ENCODE measurements at places on chromosomes 4 and X. TPM values are rescaled to one million over a fixed set of nuclear protein-coding genes. Genes with fewer than 3 reads are reported as not detected.
A peak's percentile ranks its signal among the peaks of the same experiment; 100 is the strongest.

- peak; percentile 27 for DNase-seq
Observed at GRCh38 chr4:122661176-122662160, 40.6 kb upstream of the IL21 start.

Gene NOCT
- polyA plus RNA-seq = 6.6 TPM

- DNase-seq = peak; percentile 42
Observed at GRCh38 chrX:102599951-102600579, 750 bp downstream of the ARMCX5 start.

DNA sequence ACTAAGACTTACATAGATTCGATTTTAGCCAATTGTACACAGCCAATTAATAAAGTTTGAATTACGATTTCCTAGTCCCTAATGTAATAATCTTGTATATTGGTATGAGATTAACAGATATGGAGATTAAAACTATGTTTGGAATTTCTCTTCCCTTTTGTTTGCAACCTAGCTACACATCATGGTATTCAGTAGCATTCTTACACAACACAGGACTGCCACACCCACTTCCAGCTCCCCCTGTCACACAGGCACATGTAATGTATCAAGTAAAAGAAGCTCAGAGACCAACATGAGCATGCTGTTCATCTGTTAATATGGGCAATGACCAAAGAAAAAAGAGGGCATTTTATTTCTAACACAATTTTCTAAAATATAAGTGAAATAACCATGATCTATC, 12.8 kb downstream of the SLC6A14 start:
- DNase-seq = no peak

Gene KCNIP4
- not detected for polyA plus RNA-seq

GRCh38 chrX:149365061-149365460, 140.0 kb downstream of the IDS start:
- no peak for DNase-seq

Gene GPR173
- polyA plus RNA-seq = 5.2 TPM

- peak; percentile 7 for DNase-seq
Observed at GRCh38 chr4:75229806-75230570, 284.2 kb downstream of the RCHY1 start.

- DNase-seq = peak; percentile 30
Observed at GRCh38 chr4:143281507-143282190, 55.0 kb upstream of the GAB1 start.

Gene GAGE13
- not detected for polyA plus RNA-seq

Gene CLCN5
- polyA plus RNA-seq = 1.3 TPM

DNA sequence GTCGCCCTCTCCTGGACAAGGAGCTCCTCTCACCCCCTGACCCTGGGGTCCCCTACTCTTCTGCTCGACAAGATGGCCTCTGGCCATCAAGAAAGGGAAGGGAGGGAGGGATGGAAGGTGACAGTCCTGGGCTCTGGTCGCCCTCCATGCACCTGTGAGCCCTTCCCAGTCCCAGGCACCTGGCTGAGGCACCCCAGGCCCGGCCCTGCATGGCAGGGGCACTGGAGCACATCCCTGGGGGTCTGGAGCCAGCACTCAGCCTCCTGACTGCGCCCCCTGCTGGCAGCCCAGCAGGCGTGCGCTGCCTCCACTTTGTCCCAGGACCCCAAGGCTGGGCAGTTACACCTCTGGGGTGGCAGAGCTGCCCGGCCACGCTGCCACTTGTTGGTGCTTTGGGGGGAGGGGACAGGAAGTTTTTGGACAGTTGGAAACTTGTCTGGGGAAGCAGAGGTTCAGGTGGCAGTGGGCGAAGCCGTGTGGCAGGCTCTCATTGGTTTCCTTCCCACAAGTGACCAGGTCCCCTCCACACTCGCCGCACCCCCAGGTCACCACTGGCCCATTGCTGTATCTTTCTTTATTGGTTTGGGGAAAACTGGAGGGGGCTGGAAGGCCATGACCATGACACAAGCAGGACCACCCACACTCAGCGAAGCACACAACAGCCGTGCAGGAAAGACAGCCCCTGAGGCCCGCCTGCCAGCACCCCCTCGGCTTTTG, 4.3 kb downstream of the PNCK start:
- no peak for DNase-seq

DNA sequence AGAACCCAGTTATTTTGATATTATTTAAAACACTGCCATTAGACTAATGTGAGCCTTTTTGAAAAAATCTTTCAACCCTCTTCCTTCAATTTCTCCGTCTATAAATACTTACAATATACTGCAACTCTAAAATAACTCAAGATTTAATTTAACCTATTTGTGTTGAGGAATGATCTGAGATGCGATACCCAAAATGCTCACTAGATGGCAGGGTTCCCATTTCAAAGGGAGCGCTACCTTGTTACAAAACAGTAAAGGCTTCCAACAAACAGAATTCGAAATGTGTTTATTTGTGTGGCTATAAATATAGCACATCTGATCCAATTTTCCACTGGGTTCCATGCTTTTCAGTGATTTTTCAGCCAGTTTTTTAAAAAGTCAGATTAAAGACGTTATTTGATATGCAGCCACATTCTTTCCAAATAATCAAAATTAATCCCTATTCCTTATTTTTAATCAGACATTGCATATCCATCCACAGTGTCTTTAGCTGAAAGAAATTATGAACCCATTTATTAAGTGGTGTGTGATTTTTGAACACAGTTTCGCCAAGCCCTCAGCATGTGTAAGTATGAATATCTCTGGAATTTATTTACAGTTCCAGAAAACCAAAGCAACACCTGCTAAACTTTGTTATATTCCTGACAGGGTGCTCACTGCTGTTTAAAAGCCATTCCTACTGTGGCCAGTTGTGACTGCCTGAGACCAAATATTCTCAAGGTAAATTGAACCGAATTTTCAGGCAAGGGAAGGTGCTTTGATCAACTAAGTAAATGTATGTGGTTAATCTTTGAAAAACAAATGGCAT, 668.0 kb upstream of the LCORL start:
- DNase-seq = peak; percentile 66

Gene SYP
- polyA plus RNA-seq = 0.05 TPM

DNA sequence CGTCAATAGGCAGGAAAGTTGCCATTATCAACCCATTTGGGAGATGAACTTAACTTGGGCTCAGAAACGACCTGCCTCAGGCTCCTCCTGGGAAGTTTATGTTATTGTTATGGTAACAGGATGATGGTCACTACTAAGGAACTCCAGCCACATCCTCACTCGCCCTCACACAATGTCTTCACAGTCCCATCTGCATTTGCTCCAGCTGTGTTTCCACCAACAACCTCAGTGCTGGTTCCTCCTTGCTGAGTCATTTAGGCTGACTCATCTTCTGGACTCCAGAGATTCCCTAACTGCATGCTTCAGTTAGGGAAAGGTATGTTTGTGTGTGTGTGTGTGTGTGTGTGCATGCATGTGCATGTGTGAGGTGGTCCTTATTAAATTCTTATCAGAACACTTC, 293.4 kb upstream of the BOD1L1 start:
- DNase-seq = peak; percentile 100

Gene HSFX1
- 0.36 TPM for polyA plus RNA-seq

Gene ASB12
- not detected for polyA plus RNA-seq

- peak; percentile 73 for DNase-seq
Observed at GRCh38 chrX:118480172-118480571, 15.4 kb upstream of the DOCK11 start.

Gene DNASE1L1
- polyA plus RNA-seq = 54.7 TPM

DNA sequence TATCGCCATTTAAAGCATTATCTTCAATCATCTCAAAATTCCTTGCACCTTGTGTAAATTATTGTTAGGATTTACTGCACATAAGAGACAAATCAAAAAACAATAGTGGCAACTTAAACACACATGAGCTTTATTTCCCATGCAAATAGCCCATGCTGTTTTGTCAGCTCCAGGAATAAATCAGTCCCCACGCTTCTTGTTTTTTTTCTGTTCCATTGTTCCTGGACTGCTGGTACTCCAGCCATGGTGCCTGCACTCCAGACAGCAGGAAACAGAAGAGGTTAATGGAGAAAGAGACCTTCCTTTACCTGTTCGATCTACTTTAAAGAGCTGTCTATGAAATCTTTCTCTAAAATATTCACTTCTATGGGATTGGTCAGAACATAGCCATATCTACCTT, 1515.7 kb upstream of the TENM3 start:
- DNase-seq = no peak

Gene GYPB
- not detected for polyA plus RNA-seq

GRCh38 chrX:129679901-129680300, 25.1 kb upstream of the APLN start:
- DNase-seq = peak; percentile 7

DNA sequence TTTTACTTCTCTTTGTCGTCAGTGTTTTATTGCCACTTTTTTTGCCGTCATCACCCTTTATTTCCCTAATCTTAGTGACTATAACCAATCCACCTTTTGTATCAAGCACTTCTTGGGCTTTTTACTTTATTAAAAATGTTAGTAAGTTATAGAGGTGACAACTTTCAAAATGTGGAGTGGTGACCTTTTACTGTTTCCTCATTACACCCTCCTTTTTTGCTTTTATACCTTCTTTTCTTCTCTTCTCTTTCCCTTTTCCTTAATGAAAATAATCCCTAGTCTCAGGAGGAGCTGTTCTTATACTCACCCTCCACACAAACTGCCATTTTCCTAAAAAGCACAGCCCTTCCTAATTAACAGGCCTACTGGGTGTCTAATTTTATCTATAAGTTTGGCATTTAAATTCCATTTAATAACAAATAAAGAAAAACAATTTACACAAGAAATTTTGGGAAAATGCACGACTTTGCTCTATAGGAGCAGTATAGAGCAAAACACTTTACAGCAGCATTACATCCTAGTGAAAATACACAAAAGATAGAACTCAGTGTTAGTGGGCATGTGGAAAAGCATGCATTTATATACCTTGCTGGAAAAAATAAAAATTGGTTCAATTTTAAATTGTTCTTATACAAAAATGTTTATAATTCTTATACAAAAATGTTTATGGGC, 27.3 kb downstream of the BBS12 start:
- peak; percentile 46 for DNase-seq

GRCh38 chr4:42151568-42152506, 618 bp downstream of the BEND4 start:
- no peak for DNase-seq

Gene RAB40AL
- polyA plus RNA-seq = 0.24 TPM

DNA sequence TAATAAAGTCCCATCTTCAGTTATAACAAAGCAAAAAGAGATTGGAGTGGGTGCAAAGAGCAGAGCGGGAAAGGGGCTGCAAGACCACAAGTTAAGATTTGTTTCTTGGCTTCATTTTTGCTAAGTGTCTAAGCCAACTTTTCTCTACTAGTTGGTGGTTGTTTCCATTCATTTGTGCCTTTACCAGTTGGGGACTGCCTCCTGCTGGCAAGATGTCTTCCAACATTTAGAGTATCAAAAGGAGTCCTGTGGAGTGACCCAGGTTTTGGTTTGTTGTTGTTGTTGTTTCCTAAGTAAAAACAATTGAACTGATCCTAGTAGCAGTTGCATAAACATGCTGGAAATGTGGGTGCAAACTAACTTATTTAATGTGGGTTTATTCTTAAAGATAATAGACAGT, 121.1 kb downstream of the SPATA18 start:
- DNase-seq = no peak

DNA sequence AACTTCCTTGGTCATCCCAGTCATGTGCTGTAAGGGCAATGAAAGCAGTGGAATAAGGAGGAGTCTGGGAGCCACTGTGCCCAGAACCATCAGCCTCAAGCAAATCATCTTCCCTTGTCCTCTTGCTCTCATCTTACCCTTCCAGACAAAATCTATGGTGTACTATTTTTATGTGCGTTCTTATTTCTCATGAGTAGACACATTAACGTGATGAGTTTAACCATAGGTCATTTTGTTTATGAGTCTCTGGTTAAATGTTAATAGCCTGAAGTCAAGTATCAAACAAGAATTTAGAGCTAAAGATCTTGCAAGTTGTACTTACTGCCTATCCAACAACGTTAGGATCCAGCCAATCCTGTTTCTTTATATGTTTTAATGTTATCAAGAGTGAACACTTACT, 495.3 kb downstream of the SPRY1 start:
- DNase-seq = no peak

- peak; percentile 13 for DNase-seq
Observed at GRCh38 chr4:159103384-159103990, 608 bp downstream of the RAPGEF2 start.

DNA sequence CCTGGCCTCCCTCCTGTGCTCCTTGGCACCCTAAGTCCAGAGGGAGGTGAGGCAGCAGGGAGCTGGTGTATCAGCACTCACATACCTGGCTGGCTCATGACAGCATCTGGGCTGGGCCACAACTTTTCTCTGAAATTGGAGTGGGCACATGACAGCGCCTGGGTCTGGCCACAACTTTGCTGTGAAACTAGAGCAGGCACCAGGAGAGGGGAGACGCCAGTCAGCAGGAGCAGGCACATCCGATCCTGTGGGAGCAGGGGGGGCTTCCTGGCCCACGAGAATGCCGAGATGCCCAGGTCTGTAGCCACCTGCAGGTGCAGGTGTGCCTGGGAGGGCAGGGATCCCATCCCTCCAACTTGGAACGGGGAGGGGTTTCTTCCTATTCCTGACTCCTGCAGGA, 69.7 kb upstream of the PPP3CA start:
- no peak for DNase-seq

GRCh38 chr4:32117693-32118092, 1397.5 kb downstream of the PCDH7 start:
- no peak for DNase-seq

DNA sequence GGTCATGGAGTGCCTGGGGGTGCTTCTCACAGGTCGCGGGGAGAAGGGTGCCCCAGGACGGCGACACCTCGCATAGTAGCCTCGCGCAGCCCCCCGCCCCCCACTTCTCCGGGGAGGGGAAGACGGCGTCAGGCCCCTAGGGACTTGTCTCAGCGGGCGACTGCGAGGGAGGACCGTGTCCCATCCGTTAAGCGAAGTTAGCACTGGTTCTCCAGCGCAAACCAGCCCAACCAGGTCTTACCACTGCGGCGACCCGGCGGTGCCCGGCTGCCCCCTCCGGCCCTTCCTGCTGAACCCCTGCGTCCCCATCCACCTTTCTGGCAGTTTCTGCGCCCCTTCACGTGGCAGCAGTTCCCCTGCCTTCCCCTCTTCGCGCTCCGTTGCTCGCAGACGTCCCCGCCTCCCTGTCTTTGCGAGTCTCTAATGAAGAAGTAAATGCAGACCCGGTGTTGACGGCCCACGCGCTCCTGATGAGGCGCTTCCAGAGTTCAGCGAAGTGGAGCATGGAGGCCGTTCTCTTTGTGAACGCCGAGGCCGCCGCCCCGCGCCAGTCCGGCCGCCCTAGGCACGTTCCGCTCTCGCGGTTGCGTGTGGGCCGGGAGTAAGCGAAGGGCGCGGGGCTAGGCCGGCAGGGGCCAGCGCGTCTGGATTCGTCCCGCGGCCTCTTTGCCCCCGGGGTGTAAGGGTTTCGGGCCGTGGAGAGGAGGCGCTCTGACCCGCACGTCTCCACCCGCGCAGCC, 3.0 kb downstream of the SLIT2 start:
- peak; percentile 39 for DNase-seq

DNA sequence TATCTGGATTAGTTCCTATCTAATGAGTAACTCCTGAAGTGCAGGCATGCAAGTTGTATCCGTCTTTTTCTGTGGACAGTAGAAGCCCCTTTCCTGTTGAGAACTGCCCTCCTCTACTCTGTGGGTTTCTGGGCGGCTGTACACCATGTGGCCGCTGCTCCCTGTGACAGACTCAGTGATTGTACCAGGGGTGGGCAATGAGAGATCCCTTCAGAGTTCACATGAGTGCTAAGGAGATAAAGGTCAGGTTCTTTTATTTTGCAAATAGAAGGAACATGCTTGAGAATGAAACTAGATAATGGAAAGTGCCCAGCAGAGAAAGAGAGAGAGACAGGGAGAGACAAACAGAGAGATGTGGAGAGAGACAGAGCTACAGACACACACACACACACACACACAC, 76.4 kb upstream of the TAPT1 start:
- no peak for DNase-seq
